Activated CD4-positive, alpha-beta T cell treated with anti-CD3 and anti-CD28 coated beads, Interleukin-2, amount 50 U/mL, for 16 hours (primary cell): ENCODE measurements at places on chromosomes 16 and 17.

DNA sequence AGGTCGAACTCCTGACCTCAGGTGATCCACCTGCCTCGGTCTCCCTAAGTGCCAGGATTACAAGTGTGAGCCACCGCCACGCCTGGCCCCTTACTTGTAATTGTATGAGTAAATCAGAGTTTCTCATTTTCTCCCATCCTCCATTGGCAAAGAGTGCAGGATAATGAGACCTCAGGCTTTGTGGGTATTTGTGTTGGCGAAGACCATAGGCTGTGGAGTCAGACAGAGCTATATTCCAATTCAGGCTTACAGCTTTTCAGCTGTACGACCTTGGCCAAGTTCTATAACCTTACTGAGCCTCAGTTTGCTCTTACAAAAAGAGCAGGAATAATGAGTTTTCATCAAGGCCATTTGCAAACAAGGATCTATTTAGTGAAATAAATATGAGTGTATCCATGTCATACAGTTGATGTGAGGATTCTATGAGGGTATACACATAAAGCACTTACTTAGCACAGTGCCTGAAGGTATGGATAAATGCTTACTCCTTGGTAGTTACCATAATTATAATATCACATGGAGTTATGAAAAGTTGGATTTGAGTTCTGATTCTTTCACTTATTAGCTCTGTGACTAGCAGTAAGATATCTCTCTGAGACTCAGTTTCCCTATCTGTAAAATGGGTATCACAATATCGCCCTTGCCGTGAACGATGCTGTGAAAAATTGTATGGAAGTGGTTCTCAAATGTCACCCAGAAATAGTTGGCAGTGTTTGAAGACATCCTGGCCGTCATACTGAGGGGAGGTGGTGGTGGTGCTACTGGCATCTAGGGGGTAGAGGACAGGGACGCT, 25.6 kb upstream of the CPPED1 start:
- no peak for DNase-seq

DNA sequence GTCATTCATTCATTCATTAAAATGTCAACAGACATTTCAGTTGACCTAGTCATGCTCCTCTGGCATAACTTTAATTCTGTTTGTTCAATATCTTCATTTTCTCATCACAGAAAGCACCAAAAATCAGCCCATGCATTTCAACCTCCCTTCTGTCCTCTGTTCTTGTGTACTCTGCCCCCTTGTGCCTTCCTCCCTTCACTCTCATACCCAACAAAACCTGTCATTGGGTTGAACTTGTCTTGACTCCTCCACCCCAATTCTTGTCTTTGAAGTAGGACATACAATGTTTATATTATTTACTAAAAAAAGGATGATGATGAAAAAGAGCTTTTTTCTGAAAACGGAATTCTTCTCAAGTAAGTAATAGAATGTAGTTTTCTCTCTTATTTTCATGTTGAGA, 43.8 kb downstream of the COX10 start:
- no peak for DNase-seq

- DNase-seq: no peak
Measured at GRCh38 chr17:39812466-39812865, 51.6 kb downstream of the IKZF3 start.

DNA sequence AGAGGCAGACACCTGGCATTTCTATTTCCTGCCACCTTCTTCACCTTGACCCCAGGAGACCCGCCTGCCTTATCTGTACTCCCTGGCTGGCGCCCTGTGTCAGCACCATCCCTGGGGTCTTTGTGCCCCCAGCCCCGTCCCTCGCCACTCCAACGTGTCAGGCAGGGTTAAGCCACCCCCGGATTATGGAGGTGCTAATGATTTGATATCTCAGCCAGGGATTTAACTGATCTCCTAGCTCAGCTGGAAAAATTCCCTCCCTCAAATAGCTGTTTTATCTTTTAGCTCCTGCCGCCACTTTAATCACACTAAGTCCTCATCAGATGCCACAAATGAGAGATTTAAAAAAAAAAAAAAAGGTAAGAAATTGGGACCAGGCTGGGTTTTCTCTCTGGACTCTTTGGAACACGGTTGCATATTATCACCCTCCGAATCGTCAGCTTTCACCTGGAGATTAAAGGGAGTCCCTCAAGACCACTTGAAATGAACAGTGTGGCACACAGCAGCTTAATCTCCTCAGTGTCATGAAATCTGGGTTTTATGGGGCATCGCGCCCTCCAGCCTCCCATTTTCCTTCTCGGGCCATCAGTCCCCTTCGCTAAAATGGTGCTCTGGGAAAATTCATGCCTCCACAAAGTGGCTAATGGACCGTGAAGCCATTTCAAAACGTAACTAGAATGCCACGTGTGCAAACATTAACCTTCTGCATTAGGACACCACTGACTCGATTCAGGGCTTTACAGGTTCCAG, 26.2 kb upstream of the WFDC1 start:
- no peak for DNase-seq

DNA sequence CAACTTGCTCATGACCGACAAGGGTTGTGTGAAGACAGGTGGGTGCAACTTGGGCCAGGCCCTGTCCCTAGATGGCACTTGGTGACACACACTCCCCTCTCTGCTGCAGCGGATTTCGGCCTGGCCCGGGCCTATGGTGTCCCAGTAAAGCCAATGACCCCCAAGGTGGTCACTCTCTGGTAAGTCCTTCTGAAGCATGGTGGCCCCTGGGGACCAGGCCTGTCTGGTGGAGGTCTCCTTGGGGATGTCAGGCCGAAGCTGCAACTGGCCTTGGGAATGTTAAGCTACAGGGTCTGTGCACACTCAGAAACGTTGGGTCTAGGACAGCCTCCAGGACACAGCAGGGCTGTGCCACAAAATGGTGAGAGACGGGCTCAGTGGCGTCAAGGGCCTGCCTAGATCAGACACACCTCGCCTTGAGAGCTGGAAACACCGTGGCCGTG, 6.8 kb downstream of the CDK10 start:
- no peak for DNase-seq

GRCh38 chr16:54821731-54822130, 108.9 kb upstream of the IRX5 start:
- DNase-seq: no peak

DNA sequence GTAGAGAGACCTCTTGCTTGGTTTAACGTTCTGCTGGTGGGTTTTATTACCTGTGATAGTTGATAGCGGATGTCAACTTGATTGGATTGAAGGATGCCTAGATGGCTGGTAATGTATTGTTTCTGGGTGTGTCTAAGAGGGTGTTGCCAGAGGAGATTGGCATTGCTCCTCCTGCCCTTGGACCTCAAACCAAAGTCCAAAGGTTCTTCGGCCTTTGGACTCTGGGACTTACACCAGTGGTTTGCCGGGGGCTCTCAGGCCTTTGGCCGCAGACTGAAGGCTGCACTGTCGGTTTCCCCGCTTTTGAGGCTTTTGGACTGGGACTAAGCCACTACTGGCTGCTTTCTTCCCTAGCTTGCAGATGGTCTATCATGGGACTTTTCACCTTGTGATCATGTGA, 17.5 kb upstream of the TNRC6C start:
- no peak for DNase-seq
